CD4-positive, alpha-beta T cell treated with Interleukin-4 for 1 hour (primary cell): ENCODE measurements at places on chromosomes 5 and 9.

DNA sequence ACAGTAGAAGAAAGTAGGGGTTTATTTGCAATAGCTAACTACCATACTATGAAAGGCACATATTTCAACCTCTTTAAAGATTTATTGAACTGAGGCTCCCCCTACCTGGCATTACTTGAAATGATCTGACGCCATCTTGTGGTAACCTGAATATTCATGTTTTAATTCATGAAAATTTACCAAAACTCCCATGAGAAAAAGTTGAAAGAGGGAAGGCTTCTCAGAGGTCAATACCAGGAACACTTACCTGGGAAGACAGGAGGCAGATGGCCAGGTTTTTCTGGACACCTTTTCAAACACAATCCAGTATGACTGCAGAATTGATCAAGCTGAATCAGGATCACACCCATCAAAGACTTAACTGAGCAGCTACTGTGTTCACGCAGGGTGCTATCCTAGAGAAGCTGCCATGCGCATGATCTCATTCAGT, 9.4 kb downstream of the PRELID2 start:
- no peak for DNase-seq

DNA sequence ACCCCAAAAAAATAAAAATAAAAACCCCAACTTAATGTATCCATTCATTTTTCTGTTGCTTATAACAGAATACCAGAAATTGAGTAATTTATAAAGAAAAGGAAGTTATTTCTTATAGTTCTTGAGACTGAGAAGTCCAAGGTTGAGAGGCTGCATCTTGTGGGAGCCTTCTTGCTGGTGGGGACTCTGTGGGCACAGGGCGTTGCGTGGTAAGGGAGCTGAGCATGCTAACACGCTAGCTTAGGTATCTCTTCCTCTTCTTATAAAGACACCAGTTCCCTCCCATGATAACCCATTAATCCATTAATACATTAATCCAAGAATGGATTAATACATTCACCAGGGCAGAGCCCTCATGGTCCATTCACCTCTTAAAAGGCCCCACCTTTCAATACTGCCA, 150.9 kb downstream of the ZSWIM6 start:
- no peak for DNase-seq

- no peak for DNase-seq
These were observed 14.6 kb upstream of the TRAF1 start for GRCh38 chr9:120941046-120941770.

- no peak for DNase-seq
These were observed 312.5 kb downstream of the PSAT1 start for GRCh38 chr9:78609450-78609849.

GRCh38 chr5:37717613-37718431, 122.0 kb downstream of the GDNF start:
- DNase-seq: no peak

DNA sequence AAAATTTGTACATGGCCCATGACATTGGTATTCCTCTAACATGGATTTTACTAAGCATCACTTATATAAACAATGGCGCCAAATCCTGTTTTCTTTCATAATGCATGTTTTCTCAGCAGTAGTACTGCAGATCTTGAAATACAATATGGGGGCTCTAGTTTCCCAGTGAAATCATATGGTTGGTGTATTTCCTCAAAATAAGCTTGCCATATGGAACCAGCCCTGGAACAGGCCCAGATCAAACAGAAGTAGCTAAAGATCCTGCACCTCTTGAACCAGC, 163.9 kb downstream of the ZNF608 start:
- no peak for DNase-seq

GRCh38 chr9:127739614-127740330, 4.7 kb upstream of the TOR2A start:
- no peak for DNase-seq

DNA sequence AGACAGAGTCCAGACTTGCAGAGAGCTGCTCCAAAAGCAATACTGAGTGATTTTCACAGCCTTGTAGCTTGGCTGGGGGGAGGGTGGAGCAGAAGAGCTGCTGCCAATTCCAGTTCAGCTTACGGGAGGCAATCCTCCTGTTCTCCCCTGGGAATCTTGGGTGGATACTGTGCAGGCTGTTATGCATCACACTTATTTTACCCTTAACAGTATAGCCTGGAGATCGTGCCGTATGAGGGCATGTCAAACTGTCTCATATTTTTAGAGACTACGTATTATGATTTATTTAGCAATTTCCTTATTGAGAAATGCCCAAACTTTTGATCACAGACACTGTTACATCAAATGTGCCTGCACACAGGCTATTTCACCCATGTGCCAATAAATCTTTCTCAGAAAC, 85.2 kb downstream of the BASP1 start:
- DNase-seq: no peak

DNA sequence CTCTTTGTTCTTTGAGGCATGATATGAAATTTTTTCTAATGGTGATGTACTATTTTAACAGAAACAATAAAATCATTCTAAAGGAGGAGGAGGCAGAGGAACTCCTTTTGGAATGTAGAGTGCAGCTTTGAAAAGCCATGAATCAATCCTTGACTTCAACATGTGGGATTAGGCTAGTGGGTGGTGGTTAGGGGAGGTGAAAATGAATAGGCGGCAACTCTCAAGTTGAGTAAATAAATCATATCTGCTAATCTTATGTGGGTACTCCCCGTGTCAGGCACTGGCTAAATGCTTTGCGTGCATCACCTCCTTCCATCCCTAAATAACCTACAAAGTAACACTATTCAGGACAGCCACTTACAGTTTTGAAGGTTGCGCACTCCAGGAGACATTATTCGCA, 35.1 kb downstream of the FAM81B start:
- no peak for DNase-seq

DNA sequence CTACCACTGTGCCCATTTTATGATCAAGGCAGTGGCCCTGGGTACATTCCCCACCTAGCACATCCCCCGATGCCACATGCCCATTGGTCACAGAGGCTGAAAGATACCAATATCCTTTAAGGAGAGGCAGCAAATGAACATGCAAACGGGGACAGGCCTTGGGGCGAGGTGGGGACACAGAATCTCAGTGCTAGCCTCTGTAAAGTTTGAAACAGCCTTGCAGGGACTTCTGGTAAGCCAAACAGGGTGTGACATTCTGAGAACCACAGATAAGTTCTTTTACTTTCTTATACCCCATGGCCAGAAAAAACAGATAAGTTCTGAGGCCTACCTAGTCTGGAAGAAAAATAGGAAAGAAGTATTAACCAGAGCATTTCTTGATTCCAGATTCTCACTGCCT, 60.5 kb downstream of the ACER2 start:
- DNase-seq: no peak

GRCh38 chr5:657570-657969, 35.6 kb downstream of the TPPP start:
- DNase-seq: no peak

GRCh38 chr9:127887792-127888191, 10.3 kb upstream of the AK1 start:
- no peak for DNase-seq

DNA sequence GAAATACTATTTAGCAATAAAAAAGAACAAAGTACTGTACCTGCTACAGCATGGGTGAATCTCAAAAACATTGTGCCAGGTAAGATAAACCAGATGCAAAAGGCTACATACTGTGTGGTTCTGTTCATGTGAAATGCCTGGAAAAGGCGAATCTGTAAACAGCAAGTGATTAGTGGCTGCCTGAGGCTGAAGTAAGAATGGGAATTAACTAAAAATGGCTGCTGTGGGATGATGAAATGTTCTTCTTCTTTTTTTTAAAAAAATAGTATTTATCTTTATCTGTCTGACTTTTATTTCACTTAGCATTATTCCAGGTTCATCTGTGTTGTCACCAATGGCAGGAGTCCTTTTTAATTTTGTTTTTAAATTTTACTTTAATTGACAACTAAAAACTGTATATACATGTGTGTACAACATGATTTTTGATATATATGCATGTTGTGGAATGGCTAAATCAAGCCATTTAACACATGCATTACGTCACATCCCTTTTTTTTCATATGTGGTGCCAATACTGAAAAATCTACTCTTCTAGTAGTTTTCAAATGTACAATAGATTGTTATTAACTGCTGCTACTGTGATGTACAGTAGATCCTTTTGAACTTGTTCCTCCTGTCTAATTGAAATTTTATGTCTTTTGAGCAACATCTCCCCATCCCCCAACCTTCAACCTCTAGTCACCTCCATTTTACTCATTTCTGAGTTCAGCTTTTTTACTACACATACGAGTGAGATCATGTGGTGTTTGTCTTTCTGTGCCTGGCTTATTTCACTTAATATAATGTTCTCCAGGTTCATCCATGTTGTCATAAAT, 62.9 kb upstream of the TNFAIP8 start:
- DNase-seq: no peak

GRCh38 chr5:95042037-95042436, 242.9 kb downstream of the MCTP1 start:
- no peak for DNase-seq

- no peak for DNase-seq
These were observed 19.8 kb upstream of the PPP2CA start for GRCh38 chr5:134245692-134246091.

- DNase-seq: no peak
These were observed 72.7 kb upstream of the SLC25A48 start for GRCh38 chr5:135761746-135762145.

- DNase-seq: no peak
These were observed 72.2 kb upstream of the ADAMTS19 start for GRCh38 chr5:129387944-129388343.

DNA sequence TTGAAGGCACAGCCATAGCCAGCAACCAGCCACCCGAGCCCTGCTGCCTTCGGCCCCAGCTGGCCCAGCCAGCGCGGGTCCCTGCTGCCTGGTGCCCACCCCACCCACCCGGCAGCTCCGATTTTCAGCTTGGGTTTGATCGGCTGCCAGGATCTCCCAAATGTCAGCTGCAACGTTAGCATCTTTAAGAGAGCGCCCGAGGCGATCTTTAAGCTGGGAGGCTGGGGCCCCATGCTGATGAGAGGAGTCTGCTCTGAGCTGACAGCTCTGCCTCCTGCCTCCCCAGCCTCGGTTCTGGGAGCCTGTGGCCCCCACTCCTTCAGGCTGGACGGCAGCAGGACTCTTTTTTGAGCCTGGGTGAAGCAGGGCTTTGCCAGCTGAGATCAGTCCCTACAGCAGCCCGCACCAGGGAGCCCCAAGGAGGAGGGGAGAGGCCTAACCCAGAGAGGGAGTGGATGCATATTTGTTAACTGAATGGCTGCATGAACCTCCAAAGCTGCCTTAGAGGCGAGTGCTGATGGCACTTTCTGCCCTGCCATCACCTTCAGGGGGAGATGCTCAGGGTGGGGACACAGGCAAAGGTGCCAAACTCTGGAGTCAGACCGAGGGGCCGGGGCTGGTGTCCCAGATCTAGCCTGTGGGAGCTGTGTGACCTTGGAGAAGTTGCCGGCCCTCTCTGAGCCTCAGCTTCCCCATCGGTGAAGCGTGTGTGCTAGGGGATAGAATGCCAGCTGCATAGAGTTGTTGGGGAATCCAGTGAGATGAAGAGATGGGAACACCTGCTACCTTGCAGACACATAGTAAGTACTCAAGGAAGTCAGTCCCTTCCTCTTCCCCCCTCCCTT, 165.5 kb downstream of the C9orf50 start:
- DNase-seq: no peak

GRCh38 chr5:67792891-67793290, 422.7 kb upstream of the PIK3R1 start:
- DNase-seq: no peak

DNA sequence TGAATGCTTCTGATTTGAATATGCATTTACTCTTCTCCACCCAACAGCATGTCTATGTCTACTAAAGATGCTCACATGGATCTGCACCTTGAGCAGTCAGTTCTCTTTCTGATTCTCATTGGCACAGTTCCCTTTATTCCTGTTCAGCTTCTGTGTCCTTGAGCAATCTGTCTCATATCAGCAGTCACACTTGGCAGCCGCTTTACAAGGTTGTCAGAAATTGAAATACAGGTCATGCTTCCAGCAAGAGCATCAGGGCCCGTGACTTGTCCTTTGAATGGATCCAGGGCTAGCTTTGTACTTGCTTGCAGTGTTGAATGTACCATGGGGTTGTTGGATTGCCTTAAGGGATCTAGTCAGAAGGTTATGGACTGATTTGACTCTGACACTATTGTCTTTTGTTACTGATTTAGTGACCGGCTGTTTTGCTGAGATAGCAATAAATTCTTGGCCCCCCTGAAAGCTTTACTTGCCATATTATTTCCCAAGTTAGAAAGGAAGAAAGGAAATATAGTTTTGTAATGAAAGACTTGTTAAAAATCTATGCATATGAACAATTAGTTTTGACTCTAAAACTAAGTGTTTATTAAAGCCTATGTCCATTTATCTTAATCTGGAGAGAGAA, 273.4 kb upstream of the ISL1 start:
- DNase-seq: no peak

GRCh38 chr5:56421246-56422075, 188.3 kb upstream of the ANKRD55 start:
- no peak for DNase-seq

GRCh38 chr5:75368391-75368790, 31.4 kb downstream of the HMGCR start:
- DNase-seq: no peak
